ENCODE measurements at places on chromosomes 4 and X.
A peak's percentile ranks its signal among the peaks of the same experiment; 100 is the strongest.

GRCh38 chr4:107379054-107379869 is 340.8 kb downstream of the PAPSS1 start:
- peak; percentile 4 for DNase-seq

- DNase-seq, result no peak
Measured at GRCh38 chr4:159145992-159146330, 43.1 kb downstream of the RAPGEF2 start.

GRCh38 chr4:174490451-174490961 is 31.8 kb downstream of the HPGD start:
- no peak for DNase-seq

DNA sequence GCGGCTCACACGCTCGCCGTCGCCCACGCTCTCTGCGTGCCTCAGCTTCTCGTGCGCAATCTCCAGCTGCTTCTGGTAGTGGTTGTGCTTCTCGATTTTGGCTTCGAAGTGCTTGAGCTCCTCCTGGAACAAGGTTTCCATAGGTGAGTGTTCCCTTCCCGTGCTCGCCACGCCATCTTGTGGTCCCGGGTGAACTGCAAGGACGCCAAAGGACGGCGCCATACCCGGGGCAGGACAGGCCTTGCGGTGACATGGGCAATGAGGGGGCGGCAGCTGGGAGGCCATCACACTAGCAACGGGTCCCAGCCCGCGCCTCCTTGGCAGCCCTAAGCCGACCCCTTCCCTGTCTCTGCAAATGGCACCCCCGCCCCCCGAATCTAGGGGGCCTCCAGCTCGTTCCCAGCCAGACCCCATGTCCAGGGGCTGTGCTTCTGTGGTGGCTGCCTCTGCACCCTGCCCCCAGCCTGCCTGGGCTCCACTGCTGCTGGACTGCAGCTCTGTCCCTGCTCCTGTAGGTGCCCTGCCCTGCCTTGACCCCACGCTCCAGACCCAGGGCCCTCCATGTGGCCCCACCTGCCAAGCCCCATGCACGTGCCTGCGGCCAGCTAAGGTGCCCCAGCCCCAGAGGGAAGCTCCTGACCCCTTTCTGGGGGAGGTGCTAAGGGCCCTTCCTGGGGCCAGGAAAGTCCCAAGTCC is 17.3 kb downstream of the LRPAP1 start:
- no peak for DNase-seq

DNA sequence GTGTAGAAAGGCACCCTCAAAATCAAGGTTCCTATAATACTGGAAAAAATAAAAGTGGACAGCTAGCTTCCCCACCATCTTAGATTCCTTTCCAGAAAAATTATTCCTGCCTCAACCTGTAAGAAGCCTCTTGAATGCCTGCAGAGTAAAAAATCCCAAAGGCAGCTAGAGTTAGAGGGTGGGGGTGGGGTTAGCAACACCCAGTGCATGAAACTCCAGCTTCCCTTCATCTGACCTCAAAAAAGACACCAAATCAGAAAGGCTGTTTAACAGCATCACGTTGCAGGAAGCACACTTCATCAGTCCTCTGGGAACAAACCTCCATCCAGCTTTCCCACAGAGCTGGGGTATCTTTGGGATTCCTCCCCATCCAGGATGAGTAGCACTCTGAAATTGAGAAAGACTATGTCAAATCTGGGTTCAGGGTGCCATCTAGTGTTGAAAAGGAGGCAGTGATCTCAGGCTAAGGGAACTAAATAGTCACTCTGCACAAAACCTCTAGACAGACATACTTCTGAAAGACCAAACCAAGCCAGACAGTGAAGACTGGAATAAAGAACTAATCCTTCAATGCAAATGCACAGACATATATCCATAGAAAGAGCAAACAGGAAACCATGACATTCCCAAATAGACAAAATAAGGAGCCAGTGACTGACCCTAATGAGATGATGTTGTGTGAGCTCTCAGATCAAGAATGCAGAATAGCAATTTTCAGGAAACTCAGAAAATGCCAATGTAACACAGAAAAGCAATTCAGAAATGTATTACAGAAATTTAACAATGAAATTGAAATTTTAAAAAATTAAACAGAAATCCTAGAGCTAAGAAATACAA is 97.9 kb downstream of the ARHGEF9 start:
- peak; percentile 11 for DNase-seq

Data from NCI-H524 (cell line).